ENCODE measurements at places on chromosomes 2 and 18.

DNA sequence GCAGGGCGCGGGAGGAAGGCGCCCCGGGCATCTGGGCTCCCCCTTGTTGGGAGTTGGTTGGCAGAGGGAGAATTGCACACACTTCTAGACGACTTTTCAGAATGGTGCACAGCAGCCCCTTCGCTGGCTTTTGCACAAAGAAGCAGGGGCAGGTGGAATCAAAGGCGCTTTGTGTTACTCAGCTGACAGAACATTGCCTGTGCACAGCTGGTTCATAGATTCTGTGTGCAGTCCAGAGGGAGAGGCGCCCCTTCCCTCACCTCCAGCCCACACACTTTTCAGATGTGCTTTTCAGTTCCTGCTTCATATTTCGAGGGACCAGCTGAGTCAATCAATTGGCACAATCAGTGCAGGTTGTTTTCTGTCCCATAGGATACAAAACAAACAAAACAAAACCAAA, 348.4 kb upstream of the RAB12 start:
- no peak for DNase-seq

GRCh38 chr18:21112543-21113105, 1.0 kb upstream of the ROCK1 start:
- DNase-seq = no peak

- DNase-seq = no peak
These were observed 26.0 kb upstream of the CSRNP3 start for GRCh38 chr2:165443511-165443910.

DNA sequence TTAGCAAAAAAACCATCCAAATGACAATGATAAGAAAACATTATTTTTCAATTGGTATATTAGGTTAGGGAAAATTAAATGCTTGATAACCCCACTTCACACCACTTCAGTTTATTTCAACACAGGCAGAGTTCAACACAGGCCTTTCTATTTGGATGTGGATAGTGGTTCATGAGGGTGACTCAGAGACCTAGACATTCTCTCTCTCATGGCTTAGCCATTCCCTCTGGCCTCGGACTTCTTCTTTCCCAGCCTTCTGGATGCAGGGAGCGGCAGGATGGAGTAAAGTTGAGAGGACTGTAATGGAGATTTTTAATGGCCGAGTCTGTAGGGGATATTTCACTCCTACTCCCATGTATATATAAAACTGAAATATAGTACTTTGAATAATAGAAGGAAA, 109.7 kb downstream of the CTNNA2 start:
- DNase-seq = no peak

- DNase-seq = no peak
These were observed 83.8 kb upstream of the SERTAD2 start for GRCh38 chr2:64737547-64737946.

DNA sequence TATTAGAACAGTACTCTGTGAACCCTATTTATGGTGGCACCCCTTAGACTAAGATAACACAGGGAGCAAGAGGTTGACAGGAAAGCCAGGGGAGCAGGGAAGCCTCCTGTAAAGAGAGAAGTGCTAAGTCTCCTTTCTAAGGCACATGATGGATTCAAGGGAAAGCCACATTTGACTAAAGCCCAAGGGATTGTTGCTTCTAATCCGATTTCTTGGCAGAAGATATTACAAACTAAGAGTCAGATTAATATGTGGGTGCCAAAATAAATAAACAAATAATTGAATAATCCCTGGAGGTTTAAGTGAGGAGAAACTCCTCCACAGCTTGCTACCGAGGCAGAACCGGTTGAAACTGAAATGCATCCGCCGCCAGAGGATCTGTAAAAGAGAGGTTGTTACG, 333.2 kb downstream of the SOX11 start:
- no peak for DNase-seq

GRCh38 chr2:133062931-133063665, 393.1 kb upstream of the LYPD1 start:
- no peak for DNase-seq

DNA sequence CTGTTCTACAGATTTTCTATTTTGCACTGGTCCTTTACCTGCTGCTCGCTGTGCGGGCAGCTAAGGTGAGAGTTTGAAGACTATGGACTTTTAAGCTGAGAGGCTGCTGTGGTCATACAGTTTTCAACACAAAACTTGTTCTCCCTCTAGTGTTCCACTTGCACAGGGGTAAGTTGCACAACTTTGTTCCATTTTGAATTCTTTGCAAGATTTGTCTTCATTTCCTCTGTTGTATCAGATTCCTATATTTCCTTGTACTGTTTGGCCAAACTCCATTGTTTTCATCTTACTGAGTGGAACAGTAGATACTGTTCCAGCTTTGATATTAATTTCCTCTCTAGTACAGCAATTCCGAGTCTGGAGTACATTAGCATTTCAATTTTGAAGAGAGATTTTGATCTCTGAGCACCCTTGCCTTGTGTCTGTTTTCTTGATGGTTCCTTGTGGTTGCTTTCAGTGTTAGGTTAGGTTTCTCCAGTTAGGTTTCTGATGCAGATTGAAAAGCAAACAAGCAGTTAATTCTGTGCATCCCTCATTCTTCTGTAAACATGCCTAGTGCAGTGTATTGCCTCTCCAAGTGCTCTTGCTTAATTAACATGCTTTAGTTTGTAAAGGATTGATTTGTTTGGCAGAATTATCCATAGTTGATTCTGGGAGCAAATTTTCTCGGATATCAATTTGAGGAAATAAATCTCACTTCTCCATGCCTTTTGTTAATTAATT, 188.8 kb downstream of the PTPRM start:
- no peak for DNase-seq
